ENCODE measurements at places on chromosomes 2 and 18. TPM values are rescaled to one million over a fixed set of nuclear protein-coding genes. Genes with fewer than 3 reads are reported as not detected.
A peak's percentile ranks its signal among the peaks of the same experiment; 100 is the strongest.

DNA sequence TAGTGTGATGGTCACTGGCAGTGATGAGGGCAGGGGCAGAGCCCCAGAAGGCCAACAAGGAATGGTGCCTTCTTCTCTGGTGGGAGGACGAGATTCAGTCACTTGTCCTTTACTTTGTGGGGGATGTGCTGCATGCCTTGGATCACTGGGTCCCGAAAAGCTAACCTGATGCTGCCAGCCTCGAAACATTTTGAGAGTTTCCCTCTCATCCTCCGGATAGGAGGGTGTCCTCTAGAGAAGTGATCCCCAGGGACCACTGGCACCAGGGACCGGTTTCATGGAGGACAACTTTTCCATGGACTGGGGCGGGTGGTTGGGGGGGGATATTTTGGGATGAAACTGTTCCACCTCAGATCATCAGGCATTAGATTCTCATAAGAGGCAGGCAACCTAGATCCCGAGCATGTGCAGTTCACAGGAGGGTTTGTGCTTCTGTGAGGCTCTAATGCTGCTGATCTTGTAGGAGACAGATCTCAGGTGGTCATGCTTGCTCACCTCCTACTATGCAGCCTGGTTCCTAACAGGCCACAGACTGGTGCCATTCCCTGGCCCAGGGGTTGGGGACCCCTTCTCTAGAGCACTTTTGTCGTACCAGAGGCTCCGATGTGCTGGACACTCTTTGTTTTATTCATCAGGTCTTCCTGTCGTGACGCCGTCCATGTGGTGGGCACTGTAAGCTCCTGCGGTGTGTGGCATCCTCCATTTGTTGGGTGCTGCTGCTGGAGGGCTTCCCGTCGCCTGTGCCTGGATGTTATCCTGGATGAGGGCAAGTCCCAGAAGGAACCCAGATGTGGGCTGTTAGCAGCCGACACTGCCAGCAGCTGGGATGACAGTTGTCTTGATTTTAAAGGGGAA is 68.5 kb upstream of the HDAC4 start:
- DNase-seq: no peak

DNA sequence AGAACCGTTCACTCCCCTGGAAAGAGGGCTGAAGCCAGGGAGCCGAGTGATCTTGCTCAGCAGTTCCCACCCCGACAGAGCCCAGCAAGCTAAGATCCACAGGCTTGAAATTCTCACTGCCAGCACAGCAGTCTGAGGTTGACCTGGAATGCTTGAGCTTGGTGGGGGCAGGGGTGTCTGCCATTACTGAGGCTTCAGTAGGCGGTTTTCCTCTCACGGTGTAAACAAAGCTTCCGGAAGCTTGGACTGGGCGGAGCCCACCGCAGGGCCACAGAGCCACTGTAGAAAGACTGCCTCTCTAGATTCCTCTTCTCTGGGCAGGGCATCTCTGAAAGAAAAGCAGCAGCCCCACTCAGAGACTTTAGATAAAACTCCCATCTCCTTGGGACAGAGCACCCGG is 180.8 kb downstream of the WDR7 start:
- no peak for DNase-seq

- peak; percentile 23 for DNase-seq
Observed at GRCh38 chr2:47905386-47906156, 727 bp downstream of the FBXO11 start.

DNA sequence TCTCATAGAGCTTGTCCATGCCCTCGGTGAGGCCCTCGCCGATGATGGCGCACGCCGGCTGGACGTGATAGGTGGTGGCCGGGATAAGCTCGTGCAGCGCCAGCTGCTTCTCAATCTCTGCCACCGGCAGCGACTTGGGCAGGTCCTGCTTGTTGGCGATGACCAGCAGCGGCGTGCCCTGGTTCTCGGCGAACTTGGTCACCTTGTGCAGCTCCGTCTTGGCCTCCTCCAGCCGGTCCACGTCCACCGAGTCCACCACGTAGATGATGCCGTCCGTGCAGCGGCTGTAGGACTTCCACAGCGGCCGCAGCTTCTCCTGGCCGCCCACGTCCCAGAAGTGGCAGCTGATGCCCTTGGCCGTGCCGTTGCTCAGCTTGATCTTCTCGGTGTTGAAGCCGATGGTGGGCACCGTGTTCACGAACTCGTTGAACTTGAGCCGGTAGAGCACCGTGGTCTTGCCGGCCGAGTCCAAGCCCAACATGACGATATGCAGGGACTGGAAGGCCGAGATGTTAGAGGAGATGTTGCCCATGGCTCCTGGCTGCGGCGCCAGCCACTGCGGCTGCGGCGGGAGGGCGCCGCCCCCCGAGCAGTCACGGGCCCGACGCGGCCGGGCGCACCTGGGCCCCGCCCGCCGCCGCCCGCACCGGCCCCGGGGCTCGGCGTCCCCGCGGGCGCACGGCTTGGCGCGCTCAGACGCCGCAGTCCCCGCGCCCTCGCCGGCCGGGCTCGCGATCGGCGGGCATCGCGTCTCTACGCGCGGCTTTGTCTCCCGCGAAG is 636 bp downstream of the ARL4C start:
- DNase-seq: no peak

The EVX2 gene
- 1.9 TPM for total RNA-seq

The ADCY3 gene
- 28.3 TPM for total RNA-seq

- DNase-seq: no peak
Observed at GRCh38 chr2:209253544-209253943, 170.3 kb upstream of the MAP2 start.

DNA sequence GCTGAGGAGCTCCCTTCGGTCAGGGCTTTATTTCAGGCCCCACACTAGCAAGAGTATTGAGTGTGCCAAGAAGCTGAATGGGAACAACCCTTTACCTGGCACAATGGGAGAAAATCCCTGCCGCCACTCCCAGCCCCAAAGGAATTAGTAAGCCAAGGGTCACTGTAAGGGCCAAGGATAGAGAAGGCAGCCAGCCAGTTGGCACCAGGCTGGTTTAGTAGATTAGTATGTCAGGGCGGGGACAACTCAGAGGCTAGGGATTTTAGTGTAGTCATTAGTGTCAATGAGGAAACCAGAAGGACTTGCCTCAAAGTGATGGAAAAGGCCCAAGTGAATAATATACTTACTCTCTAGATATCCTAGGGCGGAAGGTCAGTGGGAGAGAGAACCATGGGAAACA is 34.9 kb upstream of the CYP26B1 start:
- DNase-seq: no peak

DNA sequence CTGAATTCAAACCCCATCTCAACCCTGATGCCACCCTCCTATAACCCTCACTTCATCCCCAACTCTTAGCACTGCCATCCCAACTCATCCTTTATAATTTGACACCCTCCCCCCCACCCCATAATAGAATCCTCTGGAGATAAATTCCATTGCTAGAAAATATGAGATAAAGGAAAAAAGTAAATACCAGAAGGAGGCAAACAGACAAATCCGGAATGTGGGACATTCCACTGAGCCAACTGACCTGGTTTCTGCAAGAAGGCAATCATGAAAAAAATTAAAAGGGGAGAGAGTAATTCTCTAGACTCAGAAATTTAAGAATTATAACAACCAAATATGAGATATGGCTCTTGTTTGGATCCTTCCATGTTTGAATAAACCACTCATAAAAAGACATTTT is 132.4 kb downstream of the CYP26B1 start:
- DNase-seq: no peak

The DNAH6 gene
- 1.4 TPM for total RNA-seq

The GFPT1 gene
- total RNA-seq: 74.3 TPM

- no peak for DNase-seq
Observed at GRCh38 chr2:64809216-64809615, 155.5 kb upstream of the SERTAD2 start.

DNA sequence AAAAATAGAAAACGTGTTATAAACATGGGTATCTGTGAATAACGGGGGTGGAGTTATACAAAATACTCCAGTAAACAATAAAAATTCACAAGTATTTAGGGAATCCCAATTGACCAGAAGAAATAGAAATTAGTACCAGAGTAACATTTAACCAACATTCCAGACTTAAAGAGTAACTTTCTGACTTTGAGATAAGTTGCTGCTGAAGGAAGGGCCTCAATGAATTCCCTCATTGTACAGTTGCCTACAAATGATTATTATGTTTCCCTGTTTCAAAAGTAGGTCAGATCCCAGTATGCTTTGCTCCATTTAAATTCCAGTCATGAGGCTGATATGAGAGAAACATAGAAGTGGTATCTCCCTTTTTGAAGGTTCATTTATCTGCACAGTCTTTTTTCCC is 88.3 kb upstream of the KCNH7 start:
- DNase-seq: no peak

The UGT1A10 gene
- total RNA-seq: not detected

The VAMP8 gene
- total RNA-seq: 14.8 TPM

The NEURL3 gene
- not detected for total RNA-seq

DNA sequence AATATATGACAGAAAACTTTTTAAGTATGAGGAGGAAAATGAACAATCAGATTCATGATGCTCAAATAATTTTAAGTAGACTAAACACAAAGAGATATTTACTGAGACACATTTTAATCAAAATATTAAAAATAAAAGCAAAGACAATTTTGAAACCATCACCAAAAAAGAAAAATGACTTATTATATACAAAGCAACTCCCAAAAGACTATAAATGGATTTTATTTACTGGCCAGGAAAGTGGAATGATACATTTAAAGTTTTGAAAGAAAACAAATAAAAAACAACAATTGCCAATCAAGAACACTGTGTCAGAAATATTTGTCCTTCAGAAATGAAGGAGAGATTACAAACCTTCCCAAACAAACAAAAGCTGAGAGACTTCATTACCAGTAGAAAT is 968.5 kb upstream of the CELF4 start:
- DNase-seq: no peak

DNA sequence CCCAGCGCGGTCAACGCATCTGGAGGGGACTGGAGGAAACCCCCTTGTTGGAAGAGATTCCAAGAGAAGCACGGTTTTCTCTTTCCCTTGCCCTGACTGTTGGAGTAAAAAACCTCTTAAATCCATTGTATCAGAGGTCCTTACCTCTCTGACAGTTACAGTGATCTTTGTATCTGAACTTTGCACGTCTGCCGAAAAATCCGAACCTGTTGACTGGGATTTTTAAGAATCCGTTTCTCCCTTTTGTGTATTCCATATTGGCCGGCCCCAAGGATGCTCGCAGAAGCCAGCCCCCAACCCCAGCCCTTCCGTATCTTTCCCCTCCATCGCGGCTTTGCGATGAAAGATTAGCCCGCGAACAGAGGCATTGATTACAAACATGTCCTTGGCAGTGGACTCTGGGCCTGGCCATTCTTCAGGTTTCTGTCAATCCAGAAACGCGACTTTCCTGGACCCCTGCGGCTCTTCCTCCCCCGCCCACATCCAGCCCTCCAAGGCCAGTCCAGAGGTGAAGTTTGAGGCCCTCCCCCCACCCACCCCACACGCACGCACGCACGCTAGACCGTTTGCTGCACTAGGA is 4.6 kb upstream of the DLX1 start:
- no peak for DNase-seq

DNA sequence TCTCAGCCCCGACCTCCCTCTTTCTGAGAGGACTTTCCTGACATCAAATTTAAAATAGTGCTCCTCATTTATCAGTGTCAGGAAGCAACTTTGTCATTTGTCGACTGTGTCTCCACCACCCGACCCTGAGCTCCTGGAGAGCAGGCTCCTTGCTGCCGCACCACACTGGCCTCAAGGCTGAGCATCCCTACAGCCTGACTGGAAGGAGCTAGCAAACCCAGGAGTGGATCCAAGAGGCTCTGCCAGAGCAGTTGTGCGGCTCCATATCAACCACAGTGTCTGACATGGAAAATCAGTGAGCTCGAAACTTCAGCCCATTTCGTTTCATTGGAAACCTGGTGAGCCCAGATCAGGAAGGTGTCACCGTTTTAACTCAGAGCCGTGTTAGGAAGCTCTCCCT is 125.2 kb downstream of the PTGR3 start:
- DNase-seq: no peak

The PSMA8 gene
- not detected for total RNA-seq

DNA sequence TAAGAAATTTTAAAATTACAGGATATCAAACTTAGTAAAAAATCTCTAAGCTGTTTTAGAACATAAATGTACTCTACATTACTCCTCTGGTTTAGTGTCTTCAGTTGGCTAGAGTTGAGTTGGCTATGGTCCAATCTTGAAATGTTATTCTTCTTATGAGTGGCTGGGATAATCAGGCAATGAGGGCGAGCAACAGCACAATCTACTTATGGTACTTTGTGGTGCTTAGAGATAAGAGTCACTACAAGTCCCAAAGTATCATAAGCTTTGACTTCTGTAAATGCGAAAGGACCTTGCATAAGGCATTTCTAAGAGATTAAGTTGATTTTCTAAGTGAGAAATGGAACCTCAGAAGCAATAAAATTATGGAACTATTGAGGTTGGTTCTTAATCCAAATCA is 361.7 kb downstream of the GPD2 start:
- DNase-seq: no peak

GRCh38 chr18:69664399-69664798 is 263.7 kb downstream of the DOK6 start:
- no peak for DNase-seq

- DNase-seq: no peak
Observed at GRCh38 chr2:40190457-40190856, 261.4 kb downstream of the SLC8A1 start.

GRCh38 chr18:28359176-28359575 is 182.2 kb upstream of the CDH2 start:
- no peak for DNase-seq

- no peak for DNase-seq
Observed at GRCh38 chr18:63963615-63964256, 6.1 kb upstream of the SERPINB8 start.

The C2orf80 gene
- 0.37 TPM for total RNA-seq

The CAPN14 gene
- 0.42 TPM for total RNA-seq

DNA sequence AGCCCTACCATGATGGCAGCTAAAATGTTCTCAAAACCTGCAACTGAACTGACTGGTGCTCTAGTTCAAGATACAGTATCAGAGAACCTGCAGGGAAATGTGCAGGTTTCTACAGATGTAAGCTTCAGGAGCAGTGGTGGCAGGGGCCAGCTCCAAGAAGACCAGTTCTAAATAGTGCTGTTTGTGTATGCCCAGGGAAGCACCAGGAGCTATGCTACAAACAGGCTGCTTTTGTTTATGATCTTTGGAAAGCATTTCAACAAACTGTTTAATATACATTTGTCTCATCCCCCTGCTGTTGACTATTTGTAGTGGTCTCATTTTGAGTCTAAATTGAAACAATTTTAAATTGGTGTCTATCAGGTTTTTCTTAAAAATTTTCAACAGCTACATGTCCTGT is 20.7 kb downstream of the FZD5 start:
- DNase-seq: no peak

DNA sequence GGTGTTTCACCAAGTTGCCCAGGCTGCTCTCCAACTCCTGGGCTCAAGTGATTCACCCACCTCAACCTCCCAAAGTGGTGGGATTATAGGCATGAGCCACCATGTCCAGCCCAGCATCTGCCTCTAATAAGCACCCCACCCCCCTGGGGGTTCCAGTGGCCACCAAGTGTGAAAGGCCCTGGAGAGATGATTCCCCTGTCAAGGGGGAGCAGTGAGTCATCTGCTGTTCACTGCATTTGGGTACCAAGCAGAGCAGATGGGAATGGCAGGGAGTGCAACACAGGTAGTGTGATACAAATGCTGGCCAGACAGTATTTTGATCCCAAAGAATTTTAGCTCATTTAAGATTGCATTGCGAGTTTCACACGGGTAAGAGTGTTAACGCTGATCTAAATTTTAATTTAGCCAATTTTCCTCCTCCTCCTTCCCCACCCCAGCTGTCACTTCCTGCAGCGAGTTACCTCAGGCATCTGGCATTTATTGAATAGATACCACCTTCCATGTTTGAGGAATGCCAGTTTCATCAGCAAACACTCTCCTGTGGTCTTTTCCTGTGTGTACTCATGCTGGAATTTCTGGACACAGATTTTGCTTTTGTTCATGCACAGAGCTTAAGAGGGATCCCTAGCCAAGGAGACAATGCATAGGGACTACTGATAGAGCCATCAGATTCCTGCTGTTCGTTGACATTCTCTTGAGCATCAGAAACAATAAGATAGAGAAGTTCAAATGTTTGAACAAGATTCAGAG is 32.4 kb upstream of the NCK2 start:
- no peak for DNase-seq

All from urinary bladder (tissue), 4 donors.